ENCODE measurements at places on chromosomes 3 and 15.

DNA sequence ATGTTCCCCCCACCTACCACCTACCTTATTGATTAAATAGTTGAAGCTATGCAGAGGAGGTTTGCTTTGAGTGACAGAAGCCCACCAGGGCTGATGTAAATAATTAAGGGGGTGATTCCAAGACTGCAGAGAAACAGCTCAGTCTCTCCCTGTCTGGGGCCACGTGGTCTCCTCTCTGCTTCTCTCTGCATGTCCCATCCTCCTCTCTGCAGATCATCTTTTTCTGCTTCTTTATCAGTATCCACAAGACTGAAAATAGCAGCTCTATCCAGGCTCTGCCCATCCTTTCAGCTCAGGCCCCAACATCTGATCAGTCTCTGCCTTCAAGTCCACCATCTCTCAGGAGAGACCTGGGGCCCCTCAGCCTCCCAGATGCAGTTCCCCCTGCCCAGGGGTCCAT, 110.8 kb downstream of the ANP32A start:
- DNase-seq: no peak

DNA sequence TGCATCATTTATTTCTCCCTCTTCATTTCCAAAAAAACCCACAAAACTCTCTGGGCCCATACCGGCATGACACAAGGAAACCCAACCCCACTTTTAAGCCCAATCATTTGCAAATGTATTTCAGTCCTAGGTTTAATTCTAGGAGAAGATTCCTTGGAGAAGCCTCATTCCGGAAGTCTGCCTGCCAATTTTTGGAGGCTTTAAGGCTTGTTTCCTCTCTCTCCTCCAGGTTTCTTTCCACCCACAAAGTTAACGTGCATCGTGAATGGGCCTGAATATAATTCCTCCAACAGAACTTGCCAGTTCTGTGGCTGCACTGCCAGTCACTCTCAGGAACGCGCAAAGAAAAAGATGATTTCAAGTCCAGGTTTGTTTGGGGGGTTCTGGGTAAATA, 69.9 kb upstream of the FOXP1 start:
- DNase-seq: no peak

DNA sequence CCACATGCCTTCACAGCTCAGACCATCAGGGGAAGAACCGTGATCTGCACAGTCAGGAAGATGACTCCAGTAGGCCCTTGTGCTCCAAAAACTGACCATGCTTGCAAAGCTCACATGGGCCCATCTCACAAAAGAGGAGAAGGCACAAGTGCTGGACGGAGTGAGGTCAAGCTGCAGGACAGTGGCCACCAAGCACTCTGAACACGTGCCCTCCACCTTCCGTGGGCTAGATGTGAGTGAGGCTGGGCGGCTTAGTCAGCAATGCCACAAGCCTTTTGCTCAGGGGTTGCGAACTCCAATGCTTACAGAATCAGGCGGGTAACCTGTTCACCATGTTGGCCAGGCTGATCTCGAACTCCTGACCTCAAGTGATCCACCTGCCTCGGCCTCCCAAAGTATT, 70.9 kb downstream of the SCN5A start:
- no peak for DNase-seq

GRCh38 chr3:157588386-157589060, 85.3 kb upstream of the VEPH1 start:
- DNase-seq: no peak

- no peak for DNase-seq
Measured at GRCh38 chr3:69259125-69259524, 126.8 kb downstream of the FRMD4B start.

- DNase-seq: no peak
Measured at GRCh38 chr15:44427756-44428724, 611 bp downstream of the CTDSPL2 start.

DNA sequence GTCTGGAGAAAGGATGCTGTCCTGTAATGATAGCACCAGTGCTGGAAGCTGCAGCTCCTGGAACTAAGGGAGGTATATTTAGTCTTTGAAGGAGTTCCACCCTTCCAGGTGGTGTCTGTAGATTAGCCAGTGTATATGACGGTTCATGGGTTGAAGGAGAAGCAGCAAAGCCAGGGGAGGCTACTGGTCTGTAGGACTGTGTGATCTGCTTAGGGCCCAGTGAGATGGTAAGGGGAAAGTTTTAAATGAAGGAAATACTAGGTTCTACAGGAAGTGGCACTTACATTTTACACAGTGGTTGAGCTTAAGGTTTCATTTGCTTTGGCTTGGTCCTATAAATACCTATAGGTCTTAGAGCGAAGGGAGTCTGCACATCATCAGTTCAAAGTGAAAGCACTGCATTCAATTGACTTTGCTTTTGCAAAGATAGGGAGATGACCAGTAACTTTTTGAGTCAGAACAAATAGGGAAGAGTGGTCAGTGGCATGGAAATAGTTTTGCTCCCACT, 5.6 kb downstream of the SLC25A38 start:
- no peak for DNase-seq

GRCh38 chr3:40397129-40397528, 10.1 kb downstream of the ENTPD3 start:
- no peak for DNase-seq

GRCh38 chr15:42919308-42919707, 1.3 kb downstream of the TTBK2 start:
- no peak for DNase-seq

- no peak for DNase-seq
Measured at GRCh38 chr3:64909757-64910467, 222.1 kb upstream of the ADAMTS9 start.

DNA sequence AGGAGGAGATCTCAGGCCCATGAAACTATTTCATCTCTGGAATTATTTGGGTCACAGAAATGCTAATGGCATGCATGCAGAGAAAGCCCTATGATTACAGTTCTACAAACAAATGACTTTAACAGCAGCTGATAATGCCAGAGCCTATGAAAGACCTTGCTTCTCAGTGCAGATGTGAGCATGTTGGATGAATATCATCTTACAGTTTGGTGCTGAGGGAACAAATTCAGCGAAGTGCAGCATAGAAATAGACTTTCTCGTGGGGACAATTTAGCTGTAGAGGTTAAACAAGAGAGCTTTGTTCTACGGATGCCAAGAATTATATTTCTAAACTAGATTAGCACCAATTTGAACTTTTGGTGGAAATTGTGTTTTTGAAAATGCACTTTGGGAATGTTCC, 27.7 kb downstream of the PTX3 start:
- DNase-seq: no peak

- DNase-seq: no peak
Measured at GRCh38 chr3:40756500-40756899, 231.7 kb downstream of the ZNF621 start.

GRCh38 chr15:82647045-82647834, at the start of gene CPEB1:
CPEB1 (minus strand) TSS chr15:82647363; CDS start chr15:82628459, 18,904 bp downstream.
- DNase-seq: no peak

- DNase-seq: no peak
Measured at GRCh38 chr3:25587526-25587925, 77.2 kb downstream of the TOP2B start.

GRCh38 chr15:26722621-26723160, 50.2 kb downstream of the GABRB3 start:
- DNase-seq: no peak

DNA sequence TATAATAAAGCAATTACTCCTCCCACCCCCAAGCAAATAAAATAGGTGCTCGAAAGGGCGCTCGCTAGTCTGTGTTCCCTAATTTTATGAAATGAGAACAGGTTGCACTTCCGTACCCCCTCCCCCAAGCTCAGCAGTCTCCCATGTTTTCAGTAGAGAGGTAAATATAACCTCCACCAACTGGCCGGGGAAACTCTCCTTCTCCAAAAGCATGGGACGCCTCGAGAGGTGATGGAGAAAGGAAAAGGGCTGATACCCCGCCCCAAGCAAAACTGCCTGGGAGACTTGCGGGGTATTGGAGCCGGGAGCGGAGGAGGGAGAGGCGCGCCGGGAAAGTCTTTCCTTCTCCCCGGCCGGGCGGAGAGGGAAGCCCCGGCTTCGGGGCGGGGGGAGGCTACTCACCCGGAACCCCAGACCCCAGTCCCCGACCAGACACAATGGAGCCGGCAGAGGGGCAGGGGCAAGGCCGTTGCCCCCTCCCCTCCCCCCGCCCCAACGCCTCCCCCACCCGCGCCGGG, 605 bp downstream of the DCUN1D1 start:
- DNase-seq: no peak

DNA sequence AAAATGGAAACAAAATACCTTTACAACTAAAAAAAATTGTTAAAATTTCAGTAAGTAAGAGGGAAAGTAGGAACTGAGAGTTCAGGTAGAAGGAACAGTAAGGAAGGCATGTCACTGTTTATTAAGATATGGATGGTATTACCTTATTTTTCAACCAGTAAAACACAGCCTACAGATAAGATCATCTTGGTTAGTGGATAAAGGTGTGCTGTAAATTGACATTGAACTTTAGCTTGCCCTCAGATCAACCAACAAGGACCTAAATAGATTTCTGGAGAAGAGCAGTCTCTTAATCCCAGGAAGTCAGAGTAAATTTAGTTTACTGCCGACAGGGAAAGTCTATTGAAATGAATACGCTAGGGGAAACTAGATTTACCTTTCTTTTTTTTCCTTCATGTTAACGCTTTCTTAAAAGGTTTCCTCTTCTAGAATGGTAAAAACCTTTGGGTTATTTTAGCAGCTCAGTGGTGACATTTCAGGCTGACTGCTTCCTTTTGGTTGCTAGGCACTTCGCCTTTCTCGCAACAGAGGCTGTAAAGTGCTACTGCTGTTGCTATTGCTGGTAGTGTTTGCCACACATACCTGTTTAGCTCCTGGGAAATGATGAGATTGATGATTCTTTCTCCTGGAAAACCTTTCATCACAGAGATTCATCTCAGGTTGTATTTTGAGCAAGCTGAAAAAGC, 12.9 kb downstream of the DZIP3 start:
- DNase-seq: peak; percentile 8

DNA sequence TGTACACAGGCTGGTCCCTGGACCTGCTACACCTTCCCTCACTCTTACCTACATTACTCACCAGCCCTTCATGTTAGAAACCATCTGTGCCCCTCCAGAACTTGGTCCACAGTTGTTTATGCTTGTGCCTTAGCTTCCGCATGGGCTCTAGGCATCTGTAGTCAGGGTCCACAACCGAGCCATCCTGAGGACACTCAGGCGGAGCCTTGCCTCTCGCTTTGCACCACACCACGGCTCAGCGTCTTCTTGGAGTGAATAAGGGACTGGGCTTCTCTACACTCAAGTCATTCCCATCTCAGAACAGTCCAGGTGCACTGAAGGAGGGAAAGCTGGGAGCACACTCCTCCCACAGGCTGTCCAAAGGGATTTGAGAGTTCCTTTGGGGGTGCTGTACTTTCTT, 97.8 kb downstream of the HMG20A start:
- no peak for DNase-seq

DNA sequence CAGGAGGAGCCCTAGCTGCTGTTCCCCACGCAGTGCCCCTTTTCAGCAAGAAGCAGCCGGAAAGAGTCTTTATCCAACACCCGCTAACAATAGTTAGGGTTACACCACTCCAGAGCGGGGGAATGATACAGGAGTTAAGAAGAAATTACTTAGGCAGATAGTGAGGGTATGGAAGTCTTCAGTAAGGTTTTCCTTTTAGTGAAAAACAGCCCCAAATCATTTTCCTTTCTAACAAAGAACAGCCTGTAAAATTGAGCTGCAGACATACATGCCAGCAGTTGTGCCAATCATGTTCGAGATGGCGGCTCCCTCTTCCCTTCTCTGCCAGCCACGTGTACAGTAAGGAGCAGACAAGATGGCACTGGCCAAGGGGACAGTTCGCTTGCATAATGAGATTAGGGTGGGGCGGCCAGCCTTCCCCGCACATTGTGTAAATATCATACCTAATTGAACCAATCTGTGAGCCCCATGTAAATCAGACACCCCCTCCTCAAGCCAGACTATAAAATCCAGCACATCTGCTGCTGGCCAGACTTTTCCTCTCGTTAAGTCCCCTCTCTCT, 18.5 kb upstream of the SENP5 start:
- no peak for DNase-seq

- DNase-seq: no peak
Measured at GRCh38 chr15:101439920-101440319, 49.6 kb downstream of the PCSK6 start.

DNA sequence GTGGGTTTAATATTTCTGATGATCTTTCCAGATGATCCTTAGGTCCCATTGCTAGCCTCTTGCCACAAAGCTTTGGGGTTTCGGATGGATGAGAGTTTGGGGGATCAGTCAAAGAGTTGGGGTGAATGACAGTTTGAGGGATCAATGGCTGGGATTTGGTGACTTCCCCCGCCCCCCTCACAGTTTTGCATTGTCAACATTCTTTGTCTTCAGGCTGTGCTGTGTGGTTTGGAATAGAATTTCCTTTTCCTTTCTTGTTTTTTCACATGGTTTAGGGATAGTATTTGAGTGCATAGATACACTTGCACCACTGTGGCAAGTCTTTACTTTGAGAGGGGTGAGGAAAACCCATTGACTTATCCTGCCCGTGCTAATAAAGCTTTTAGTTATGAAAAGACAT, 14.3 kb downstream of the MEF2A start:
- DNase-seq: no peak

GRCh38 chr3:12954891-12955650, 113.7 kb upstream of the RPL32 start:
- no peak for DNase-seq

DNA sequence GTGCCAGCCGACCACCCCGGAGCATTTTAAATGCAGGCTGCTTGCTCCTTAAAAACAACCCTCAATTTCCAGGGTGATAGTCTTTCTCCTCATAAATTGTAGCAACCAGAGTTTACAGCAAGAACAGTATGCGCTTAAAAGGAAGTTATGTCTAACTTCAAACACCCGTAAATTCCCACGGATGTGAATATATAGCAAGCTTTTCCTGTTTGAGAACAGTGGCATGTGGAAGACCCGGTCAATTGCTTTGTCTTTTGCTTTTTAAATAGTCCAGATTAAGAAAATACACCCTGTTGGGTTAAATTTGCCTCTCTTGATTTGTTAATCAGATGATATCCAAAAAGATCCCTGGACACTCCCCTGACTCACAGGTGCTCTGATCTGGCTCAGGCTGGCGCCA, 20.8 kb downstream of the MRPS25 start:
- DNase-seq: no peak

- DNase-seq: no peak
Measured at GRCh38 chr3:52528586-52529375, 4.9 kb downstream of the NT5DC2 start.

DNA sequence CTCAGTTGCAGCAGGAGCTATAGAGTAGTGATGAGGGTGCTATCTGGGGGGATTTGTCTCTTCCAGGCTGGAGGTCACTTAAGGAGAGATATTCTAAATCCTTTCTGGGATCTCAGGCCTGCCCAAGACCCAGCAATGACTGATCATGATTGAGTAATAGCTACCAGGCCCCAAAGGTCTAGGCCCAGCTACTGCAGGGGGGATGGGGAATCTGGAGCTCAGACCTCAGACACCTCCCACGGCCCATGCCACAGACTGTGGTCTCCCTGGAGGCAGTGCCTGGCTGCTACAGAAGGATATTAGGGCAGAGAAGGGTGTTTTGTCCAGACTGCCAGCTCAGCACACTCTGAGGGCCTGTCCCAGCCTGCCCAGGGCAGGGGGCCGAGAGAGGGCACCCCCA, 6.9 kb downstream of the SLC38A3 start:
- DNase-seq: no peak

- no peak for DNase-seq
Measured at GRCh38 chr3:13020159-13020750, 53.0 kb downstream of the IQSEC1 start.

Data from T-helper 1 cell (primary cell).